ENCODE measurements at places on chromosomes 4 and X. TPM values are rescaled to one million over a fixed set of nuclear protein-coding genes. Genes with fewer than 3 reads are reported as not detected.

DNA sequence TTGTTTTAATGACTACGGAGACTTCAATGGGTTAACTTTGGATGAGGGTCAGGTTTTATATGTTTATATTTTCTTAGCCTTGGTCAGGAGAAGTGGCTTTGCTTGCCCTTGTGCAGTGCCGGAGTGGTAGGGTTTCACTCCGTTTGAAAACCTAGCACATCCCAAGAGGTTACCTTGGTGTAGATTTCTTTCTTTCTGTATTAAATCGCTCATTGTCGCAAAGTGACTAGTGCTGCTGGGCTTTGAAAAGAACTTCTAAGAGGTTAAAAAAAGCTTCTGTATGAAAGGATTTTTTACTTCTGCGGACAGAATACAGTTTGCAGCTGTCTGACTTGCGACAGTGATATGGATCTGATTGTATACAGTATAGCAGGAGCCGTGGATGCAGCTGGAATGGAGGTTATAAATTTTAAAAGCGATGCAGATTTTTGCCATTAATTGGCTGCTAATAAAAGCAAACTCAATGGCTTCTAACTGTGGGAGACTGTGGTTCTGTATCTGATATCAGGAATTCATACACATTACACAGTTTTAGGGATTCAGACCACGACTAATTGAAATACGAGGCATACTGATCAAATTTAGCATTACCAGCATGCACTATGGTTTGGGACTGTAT lies 340.9 kb upstream of the PITX2 start:
- ATAC-seq: no peak

- ATAC-seq: peak; percentile 69
These were observed 39.7 kb upstream of the OGT start for GRCh38 chrX:71493111-71493613.

- no peak for ATAC-seq
These were observed 22.4 kb downstream of the PRRG1 start for GRCh38 chrX:37371578-37371991.

DNA sequence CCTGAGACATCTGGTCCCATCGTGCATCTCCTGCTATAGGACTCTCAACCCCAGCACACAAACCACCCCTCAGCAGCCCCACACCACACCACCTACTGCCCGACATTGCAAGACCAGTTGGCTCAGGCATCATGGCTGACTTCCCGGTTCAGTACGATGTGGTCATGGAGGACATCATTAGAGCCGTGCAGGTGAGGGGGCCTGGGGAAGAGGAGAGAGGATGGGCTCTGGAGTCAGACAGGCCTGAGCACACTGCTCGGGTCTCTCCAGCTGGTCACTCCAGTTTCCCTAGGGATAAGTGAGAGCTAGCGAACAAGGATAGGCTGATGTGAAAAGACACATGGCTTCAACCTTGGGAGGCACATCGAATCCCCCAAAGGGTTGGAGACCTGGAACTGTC lies 17.2 kb downstream of the MAGED2 start:
- no peak for ATAC-seq

- ATAC-seq: no peak
These were observed 20.3 kb upstream of the LSM6 start for GRCh38 chr4:146155152-146155724.

DNA sequence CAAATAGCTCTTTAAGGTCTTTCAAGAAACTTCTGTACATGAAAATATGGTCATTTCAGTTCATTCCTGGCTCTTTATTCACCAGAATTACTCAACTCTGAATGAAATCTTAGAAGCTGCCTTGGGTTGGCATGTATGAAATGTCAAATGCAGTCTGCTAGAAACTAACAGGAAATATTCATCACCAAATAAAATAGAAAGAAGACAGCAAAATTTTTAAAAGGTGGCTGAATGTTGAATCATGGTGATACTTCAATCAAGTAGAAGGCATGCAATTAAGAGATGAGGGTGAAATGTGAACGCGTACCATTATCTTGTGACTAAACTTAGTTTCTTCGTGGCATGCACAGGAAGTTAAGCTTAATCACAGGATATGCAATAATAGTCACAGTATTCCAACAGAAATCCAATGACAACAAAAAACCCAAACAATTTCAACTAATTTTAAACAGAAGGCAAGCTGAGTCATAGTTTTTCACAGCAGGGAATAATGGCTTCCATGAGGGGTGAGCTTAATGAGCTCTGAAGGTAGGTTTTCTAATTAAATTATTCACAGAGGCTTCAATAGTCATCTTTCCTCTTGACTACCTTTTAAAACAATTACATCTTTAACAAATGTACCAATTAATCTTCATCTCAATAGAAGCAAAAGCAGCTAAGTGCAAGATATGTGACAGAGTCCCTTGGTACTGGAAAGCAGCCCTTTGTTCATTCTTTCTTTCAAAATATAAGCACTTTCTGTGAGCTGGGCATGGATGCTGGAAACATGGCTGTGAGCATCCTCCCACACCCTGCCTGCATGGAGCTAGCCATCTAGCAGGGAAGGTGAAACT lies 44.5 kb downstream of the SCFD2 start:
- ATAC-seq: no peak

DNA sequence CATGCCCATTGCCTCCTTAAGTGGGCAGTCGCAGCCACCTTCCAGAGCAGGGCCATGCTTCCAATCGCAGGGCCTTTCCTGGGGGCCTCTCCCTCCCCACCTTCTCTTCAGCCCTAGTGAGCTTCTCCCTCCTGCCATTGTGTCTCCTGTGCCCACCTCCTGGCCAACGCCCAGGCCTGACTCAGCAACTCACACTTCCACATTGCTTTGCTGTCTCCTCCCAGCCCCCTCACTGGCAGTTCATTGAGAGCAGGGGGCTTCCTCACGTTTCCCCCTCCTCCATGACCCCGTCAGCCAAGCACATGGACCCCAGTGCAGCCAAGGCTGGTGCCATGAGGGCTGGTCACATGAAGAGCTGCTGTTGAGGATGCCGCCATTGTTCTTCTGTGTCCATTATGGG lies 25.9 kb downstream of the HTRA3 start:
- ATAC-seq: no peak

DNA sequence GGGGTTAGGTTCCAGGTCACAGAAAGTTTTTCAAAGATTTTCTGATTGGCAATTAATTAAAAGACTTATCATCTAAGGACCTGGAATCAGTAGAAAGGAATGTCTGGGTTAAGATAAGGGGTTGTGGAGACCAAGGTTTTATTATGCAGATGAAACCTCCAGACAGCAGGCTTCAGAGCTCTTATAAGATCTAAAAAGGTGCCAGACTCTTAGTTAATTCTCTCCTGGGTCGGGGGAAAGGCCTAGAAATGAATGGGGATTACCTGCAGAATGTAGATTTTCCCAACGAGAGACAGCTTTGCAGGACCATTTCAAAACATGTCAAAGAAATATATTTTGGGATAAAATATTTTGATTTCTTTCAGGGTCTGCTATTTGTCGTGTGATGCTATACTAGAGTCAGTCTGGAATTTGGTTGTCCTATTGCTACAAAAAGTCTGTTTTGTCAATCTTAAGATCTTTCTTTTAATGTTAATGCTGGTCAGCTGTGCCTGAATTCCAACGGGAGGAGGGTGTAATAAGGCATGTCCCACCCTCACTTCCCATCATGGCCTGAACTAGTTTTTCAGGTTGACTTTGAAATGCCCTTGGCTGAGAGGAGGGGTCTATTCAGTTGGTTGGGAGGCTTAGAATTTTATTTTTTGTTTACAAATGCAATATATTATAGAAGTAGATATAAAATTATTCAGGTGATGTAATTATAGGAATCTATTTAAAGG lies 15.8 kb downstream of the EGF start:
- ATAC-seq: no peak

DNA sequence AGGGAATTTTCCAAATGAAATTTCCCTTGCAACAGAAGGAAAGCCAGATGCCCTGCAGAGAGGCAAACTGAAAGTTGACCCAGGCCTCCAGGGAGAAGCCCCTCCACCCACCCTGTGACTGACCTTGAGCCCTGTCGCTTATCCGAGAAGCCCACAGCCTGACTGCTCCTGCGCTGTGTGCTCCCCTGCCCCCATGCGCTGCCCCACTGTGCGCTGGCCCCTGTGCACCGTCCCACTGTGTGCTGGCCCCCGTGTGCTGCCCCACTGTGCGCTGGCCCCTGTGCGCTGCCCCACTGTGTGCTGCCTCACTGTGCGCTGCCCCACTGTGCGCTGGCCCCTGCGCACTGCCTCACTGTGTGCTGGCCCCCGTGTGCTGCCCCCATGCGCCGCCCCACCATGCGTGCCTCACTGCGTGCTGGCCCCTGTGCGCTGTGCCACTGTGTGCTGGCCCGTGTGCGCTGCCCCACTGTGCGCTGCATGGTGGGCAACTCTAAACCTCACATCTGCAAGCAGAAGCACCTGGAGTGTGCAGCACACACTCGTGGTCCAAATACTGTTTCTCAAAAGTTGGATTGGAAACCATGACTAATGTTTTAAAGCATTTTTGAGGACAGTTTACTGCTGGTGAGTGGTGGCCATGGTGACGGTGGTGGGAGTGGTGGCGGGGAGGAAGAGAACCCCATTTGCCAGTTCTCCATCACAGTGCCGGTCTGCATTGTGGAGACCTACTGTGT lies 8.3 kb upstream of the GRPEL1 start:
- ATAC-seq: peak; percentile 31

DNA sequence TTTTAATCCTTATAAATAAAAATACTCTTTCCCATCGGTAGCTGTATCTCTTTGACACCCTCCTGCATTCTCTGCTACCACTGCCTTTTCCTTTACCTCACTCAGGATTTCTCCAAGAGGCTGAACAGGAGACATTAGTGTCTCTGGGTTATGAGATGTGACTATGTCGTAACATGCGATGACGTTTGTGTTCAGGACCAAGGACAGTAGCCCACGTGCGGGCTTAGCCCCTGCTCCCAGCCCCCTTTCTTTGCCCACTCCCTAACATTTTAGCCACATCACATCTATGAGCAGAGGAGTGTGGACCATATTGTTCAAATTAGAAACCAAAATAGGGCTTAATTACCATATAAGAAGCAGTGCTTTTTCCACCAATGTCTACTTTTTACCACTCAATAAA lies 369.3 kb downstream of the FBXW7 start:
- no peak for ATAC-seq

GRCh38 chrX:20530406-20530921 lies 263.8 kb upstream of the RPS6KA3 start:
- no peak for ATAC-seq

DNA sequence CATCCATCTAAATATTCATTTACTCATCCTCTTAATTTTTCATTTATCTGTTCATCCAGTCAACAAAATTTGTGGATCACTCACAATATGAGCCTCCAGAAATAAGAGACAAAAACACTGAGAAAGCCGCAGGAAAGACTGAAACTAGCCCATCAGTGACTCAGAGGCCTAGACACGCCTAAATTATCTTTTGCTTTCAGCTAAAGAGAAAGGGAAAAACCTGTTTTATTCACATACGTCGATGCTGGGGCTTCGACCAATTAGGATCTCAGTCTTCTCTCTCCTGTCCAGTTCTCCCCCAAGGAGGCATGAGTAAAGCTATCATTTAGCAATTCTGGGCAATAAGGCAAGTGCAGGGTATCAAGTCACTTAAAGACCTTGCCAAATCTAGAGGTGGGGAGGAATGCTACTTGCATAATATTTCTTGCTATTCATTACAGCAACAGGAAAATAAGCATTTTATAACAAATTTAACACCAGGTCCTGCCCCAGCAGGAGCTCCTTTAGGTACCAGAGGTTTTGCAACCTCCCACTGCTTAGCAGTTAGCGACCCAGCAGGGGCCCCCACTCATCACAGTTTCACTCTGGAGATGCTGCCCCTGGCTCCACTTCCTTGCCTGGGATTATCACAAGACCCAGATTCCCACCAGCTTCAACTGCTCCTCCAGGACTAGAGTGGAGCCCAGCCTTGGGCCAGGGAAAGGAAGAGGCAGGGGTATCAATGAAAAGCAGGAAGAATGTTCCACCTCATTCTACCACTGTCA lies 30.1 kb upstream of the TMEM154 start:
- ATAC-seq: peak; percentile 93

DNA sequence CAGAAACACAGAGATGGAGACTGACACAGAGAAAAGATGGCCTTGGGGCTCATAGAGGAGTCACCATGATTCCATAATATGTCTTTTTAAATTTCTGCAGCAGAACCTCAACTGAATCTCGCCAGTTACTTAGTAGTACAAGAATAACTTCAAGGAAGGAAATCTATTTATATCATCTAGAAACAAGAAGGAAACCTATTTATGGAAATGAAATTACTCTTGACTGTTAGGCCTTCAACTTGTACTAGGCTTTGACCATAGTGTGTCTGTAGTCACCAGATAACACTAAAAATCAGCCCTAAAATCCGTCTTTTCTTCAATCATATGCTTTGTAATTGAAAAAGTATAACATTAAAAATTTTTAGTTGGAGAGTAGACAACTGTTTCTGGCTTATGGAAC lies 740.4 kb downstream of the TRIML1 start:
- ATAC-seq: no peak

- ATAC-seq: no peak
These were observed 406.4 kb downstream of the FAM47A start for GRCh38 chrX:33725535-33726210.

DNA sequence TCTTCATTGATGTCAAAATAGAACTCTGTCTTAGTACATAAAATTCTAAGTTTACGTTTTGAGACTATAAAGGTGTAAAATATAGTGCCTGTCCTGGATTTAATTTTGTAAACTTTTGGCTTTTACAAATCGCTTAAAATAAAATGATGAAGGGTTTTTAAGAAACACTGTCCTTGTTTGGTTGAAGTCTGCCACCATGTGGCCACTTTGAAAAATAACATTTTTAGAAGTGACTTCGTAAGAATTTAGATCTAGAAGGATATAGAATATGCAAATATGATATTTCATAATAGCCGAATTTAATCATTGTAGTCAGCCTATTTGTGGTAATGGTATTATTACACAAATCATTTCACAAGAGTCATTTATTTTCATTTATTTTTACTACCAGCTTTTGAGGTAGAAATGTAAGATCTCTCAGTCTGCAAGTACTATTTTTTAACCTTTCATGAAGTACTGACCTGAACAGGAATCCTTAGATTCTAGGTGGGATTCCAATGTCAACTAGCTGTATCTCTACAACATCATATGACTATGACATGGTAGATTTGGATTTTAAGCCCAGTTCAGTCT lies 31.0 kb upstream of the FAT4 start:
- ATAC-seq: peak; percentile 58

- ATAC-seq: no peak
These were observed 114.4 kb upstream of the STOX2 start for GRCh38 chr4:183790661-183791060.

GRCh38 chr4:175412161-175412560 lies 399.9 kb downstream of the GPM6A start:
- ATAC-seq: no peak

The TEX13B gene
- total RNA-seq: not detected

The ASB12 gene
- not detected for total RNA-seq

The LRAT gene
- 0.76 TPM for total RNA-seq

The SYP gene
- total RNA-seq: 0.36 TPM

The SH2D1A gene
- 0.16 TPM for total RNA-seq
